Left renal pelvis (tissue), 4 donors: ENCODE measurements at places on chromosomes 2 and 18. TPM values are rescaled to one million over a fixed set of nuclear protein-coding genes. Genes with fewer than 3 reads are reported as not detected.

ZNF514 gene
- 18.3 TPM for polyA plus RNA-seq

DNA sequence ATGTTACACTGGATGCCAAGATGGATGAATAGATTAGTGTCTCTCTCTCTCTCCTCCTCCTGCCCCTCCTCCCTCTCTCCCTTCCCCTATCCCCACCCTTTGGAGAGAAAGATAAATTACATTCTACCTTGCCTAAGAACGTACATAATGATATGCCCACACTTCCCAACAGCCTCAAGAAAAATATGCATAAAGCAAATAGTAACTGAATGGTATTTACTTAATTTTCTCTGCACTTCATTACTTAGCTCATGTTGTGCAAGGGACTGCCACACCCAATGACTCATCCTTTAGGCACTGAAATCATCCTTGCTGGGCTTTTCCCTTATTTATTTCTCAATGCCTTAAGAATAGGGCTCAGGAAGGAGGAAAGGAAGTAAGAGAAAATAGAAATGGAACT, 137.3 kb upstream of the PID1 start:
- DNase-seq = no peak

LTBP1 gene
- 62.8 TPM for polyA plus RNA-seq

- DNase-seq = no peak
Measured at GRCh38 chr18:28805491-28805890, 628.6 kb upstream of the CDH2 start.

DNA sequence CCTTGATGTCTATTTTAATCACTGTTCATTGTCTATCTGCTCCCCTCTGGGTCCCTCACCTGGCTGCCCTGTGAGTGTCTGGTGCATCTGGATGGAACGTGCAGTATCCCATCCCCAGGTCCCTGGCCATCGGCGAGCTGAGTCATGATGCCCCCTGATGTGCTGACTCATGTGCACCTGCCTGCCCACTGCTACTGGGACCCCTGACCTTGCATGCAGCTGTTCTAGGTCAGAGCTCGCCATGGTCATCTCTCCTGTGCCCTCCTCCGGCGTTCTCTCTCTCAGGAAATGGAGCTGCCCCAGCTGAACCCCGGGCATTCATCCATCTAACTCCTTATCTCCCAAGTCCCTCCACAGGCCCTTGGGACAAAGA, 516.2 kb upstream of the HS6ST1 start:
- no peak for DNase-seq

MDH1 gene
- 163 TPM for polyA plus RNA-seq

PRKAG3 gene
- not detected for polyA plus RNA-seq
